Activated T-helper 2 cell treated with anti-CD3 and anti-CD28 coated beads, Interferon-gamma antibody, Interleukin-2, Interleukin-4, amounts not matched to agents 10 μg/mL and 5 μg/mL and 100 μg/mL, durations not matched to agents 14 hours and 24 hours and 36 hours (primary cell): ENCODE measurements at places on chromosomes 4 and X. TPM values are rescaled to one million over a fixed set of nuclear protein-coding genes. Genes with fewer than 3 reads are reported as not detected.
A peak's percentile ranks its signal among the peaks of the same experiment; 100 is the strongest.

DNA sequence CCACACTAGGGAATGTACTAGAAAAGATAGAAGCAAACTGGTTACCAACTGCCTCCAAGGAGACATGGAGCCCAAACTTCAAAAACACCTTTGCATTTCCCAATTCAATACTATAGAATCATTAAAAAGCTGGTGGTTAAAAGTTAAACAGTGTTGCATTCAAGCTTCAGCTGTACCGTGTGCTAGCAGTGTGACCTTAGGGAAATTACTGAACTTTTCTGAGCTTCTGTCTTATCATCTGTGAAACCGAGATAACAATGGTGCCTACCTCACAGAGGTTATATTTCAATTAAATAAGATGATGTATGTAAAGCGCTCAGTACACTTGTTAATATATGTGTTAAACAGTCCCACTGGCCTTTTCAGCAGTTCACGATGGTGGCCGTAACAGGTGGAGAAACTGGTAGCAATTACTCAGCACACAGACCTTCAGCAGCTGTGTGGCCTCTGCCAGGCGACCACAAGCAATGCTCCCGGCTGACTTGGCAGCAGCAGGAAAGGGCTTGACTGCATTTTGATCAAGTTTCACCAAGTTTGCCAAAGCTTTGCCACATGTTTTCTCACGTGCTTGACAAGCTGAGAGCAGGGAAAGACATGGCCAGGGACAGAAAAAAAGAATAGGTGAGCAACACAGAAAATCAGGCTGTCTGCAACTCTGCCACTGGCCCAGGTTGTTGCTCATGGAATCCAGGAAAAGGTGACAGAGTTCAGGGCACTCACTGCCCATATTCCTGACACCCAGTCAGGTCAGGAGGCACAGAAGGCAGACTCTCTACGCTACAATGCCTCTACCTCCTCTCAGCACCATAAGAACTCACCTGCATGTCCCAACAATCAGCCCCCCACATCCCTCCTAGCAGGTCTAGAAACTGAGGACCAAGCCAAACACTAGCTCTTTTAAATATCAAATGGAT is 72.1 kb downstream of the PARM1 start:
- DNase-seq, result no peak
- no peak overlapping the region for H3K4me3 ChIP-seq
- H3K27ac ChIP-seq, result no peak overlapping the region
- no peaks in the 10 kb centered on the region for H3K27me3 ChIP-seq
- no peaks in the 10 kb centered on the region for H3K4me1 ChIP-seq

DNA sequence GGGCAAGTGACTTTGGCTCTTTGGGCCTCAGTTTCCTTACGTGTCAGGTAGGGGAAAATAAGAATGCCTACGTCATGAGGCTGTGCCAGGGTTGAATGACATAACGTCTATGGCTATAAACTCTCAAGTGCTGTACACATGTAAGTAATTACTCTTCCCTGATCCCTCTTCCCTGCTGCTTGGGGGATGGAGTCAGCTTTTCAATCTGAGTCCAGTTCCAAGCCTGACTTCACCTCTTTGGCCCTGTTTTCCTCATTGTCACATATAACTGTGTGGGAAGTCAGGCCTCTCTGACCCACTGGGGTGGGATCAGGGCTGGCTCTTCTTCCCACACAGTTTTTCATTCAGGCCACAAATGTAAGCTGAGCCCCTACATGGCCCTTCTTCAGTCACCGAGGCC is 11.4 kb upstream of the CITED1 start:
- no peak overlapping the region for H3K27ac ChIP-seq
- no peak for DNase-seq
- no peak overlapping the region for H3K4me3 ChIP-seq
- no peaks in the 10 kb centered on the region for H3K4me1 ChIP-seq

- H3K4me1 ChIP-seq, result no peaks in the 10 kb centered on the region
- H3K27me3 ChIP-seq, result no peaks in the 10 kb centered on the region
- no peak for DNase-seq
- no peak overlapping the region for H3K4me3 ChIP-seq
These were observed 259.5 kb upstream of the BOD1L1 start for GRCh38 chr4:13887010-13887409.

Gene BCOR
- 74.6 and 82.2 TPM in 2 replicates for total RNA-seq

GRCh38 chr4:13484749-13485221 is 645 bp upstream of the RAB28 start:
- H3K27me3 ChIP-seq, result peaks cover 21% of the 10 kb centered on the region
- peaks cover 25% of the 10 kb centered on the region for H3K4me1 ChIP-seq
- H3K36me3 ChIP-seq, result peaks cover 5% of the 10 kb centered on the region
- H3K27ac ChIP-seq, result peak overlapping the region; percentile 77

Gene CTAG1B
- not detected in 2 replicates for total RNA-seq

Gene MAGEC1
- total RNA-seq, result not detected in 2 replicates

DNA sequence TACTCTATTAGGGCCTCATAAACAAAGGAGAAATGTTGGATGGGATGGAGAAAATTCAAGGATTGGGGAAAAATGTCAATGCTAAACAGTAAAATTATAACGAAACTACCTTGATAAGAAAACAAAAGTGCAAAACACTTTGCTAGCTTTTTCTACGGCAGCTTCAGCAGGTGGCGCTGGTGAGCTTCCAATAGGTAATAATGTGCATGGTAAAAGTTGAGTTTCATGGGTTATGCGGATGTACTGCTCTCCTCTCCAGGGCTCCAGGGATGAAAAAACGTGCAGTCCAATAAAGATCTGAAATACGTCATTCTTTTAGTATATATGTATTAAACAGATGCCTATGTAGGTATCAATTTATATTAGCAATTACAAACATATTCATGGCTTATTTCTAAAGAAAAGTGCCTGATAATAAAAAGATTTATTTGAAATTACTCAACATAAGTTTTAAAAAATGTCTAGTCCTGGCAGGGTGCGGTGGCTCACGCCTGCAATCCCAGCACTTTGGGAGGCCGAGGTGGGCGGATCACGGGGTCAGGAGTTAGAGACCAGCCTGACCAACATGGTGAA is 239.6 kb downstream of the GRXCR1 start:
- no peak overlapping the region for H3K27ac ChIP-seq
- H3K27me3 ChIP-seq, result no peaks in the 10 kb centered on the region
- no peaks in the 10 kb centered on the region for H3K36me3 ChIP-seq
- H3K4me1 ChIP-seq, result no peaks in the 10 kb centered on the region
- H3K4me3 ChIP-seq, result no peak overlapping the region

Gene PFKFB1
- total RNA-seq, result 0.25 and 0.50 TPM in 2 replicates

DNA sequence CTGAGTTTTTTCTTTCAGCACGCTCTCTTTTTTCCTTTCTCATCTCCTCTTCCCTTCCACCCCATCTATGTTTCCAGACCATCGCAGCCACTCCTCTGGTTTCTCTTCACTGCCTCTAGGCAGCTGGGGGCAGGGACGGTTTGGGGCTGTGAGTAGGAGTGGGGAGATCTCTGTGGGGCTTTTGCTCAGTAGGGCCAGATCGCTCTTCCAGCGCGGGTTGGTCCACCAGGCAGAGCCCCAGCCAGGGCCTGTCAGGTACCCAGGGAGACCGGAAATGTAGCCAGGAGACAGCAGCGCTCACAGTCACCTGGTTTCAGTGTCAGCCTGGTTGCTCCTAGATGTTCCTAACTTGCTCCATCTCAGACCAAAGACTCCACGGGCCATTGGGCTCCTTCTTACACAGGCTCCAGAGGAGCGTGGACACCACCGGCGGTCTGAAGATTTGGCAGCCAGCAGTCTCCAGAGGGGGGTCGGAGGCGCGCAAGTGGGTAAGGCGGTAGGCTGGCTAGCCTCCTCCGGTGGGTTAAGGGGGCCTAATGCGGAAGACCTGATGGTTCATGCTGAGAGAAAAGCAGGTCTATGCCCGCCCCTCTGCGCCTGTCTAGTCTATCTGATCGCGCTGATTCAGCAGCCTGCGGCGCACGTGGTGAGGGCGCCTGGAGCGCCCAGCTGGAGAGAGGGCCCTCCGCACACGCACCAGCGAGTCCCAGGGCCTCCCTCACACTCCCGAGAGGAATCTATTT is 1.8 kb downstream of the FGF5 start:
- H3K27me3 ChIP-seq, result peaks cover 77% of the 10 kb centered on the region
- H3K4me1 ChIP-seq, result peaks cover 14% of the 10 kb centered on the region
- no peak overlapping the region for H3K4me3 ChIP-seq
- H3K36me3 ChIP-seq, result no peaks in the 10 kb centered on the region
- no peak overlapping the region for H3K27ac ChIP-seq
- DNase-seq, result no peak

- H3K4me3 ChIP-seq, result no peak overlapping the region
- no peaks in the 10 kb centered on the region for H3K27me3 ChIP-seq
- H3K27ac ChIP-seq, result peak overlapping the region; percentile 92
These were observed 64.6 kb upstream of the ENPP6 start for GRCh38 chr4:184282251-184282713.
